Gastroesophageal sphincter (tissue), 4 donors: ENCODE measurements at places on chromosomes 4 and X. TPM values are rescaled to one million over a fixed set of nuclear protein-coding genes. Genes with fewer than 3 reads are reported as not detected.

GRCh38 chr4:3802571-3803474 lies 36.6 kb downstream of the ADRA2C start:
- ATAC-seq, result no peak

- ATAC-seq, result no peak
Observed at GRCh38 chr4:119615068-119615719, 13.4 kb downstream of the PDE5A start.

- ATAC-seq, result no peak
Observed at GRCh38 chr4:47213971-47214370, 182.6 kb downstream of the GABRB1 start.

DNA sequence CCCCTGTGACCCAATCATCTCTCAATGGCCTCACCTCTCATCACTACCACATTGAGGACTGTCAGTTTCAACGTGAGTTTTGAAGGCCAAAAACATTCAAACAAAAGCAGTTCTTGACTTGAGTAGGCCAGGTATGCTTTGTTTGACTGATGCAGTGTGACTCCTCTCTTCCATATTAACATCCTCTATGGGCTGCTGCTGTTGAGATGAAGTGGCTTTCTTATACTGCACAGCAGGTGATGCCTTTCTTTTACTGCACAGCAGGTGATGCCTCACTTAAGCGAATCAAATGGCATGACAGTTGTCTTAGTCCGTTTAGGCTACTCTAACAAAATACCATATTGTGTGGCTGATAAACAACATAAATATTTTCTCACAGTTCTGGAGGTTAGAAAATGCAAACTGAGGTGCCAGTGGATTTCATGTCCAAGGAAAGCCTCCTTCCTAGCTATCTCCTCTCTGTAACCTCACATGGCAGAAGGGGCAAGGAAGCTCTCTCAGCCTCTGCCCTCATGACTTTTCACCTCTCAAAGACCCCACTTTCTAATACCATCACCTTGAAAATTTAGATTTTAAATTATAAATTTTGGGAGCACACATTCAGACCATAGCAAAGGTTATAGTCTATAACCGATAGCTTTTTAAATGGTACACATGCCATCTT lies 2267.9 kb upstream of the AGA start:
- ATAC-seq, result no peak

- no peak for ATAC-seq
Observed at GRCh38 chrX:94831364-94831763, 1157.4 kb downstream of the FAM133A start.

GRCh38 chrX:154531626-154532025 lies 15.0 kb downstream of the G6PD start:
- ATAC-seq, result no peak

- no peak for ATAC-seq
Observed at GRCh38 chr4:39025552-39026085, 6.6 kb downstream of the TMEM156 start.

- no peak for ATAC-seq
Observed at GRCh38 chrX:87736576-87736975, 219.0 kb downstream of the KLHL4 start.

DNA sequence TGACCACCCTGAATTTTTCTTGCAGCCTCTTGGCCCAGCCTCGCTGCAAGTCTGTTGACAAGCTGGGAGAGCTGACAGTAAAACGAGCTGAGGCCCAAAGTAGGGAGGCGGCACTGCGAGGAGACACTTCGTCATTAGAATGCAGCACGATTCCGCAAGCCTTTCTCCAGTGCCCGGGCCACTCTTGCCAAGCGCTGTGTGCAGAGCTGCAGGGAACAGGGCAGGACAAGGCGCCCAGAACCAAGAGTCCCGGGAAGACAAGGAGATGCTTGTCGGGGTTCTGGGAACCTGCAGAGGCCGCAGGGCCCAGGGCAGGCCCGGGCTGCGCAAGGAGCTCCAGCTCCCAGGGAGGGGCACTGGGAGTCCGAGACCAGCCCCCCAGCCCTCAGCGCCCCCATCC lies 187.1 kb downstream of the BCOR start:
- ATAC-seq, result no peak

DNA sequence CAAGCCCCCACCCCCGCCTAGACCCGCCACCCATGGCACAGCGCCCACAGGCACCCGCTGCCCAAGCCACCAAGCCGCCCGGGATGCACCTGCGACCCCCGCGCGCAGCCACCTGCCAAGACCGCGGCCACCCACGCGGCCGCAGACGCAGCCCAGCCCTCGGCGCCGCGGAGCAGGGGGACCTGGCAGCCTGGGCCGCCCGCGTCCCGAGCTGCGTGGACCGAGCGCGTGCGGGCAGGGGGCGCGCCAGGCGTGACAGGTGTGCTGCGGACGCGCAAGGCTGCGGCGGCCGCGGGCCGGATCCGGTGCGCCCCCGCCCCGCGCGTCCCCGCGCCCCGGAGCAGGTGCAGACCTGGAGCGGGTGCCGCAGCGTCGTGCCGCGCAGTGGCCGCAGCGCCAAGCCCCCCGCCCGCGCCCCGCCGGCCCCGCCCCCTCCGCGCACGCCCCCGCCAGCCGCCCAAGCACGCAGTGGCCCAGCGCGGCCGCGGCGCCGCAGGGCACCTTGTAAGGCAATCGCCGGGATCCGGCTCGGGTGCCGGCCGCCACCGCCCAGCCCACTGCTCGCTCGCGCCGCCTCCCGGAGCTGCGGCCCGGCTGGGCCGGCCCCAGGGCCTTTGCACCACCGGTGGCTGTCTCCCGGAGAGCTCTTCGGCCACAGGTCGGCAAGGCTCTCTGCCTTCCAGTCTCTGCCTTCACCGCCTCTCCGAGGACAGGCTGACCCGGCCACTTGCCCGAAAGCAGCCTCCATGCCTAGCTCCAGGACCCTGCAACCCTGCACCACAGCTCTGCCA lies at the start of gene PNCK:
PNCK (minus strand) TSS at position 386 of the 791 bp plus-strand sequence. CDS start 737 bp downstream, outside the sequence.
- peak; percentile 49 for ATAC-seq

DNA sequence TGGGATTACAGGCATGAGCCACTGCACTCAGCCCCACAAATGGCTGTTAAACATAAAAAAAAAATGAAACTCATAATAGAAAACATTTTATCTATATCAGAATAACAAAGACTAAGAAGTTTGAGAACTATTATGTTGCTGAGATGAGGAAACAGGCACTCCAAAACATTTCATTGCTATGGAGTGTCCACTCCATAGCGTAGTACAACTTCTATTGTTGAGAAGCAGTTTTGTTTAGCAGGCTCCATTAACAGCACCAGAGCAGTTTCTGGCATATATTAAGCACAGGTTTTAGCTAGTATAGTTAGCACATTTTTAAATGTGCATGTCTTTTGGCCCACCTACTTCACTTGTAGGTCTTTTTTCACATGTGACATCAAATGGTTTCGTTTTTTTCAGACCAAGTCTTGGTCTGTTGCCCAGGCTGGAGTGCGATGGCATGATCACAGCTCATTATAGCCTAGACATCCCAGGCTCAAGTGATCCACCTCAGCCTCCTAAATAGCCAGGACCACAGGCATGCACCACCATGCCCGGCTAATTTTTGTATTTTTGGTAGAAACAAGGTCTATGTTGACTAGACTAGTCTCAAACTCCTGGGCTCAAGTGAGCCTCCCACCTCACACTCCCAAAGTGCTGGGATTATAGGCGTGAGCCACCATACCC lies 5.8 kb downstream of the HMGB2 start:
- no peak for ATAC-seq

GRCh38 chr4:120777459-120777858 lies 145.1 kb downstream of the PRDM5 start:
- no peak for ATAC-seq

- no peak for ATAC-seq
Observed at GRCh38 chr4:124372916-124373315, 339.6 kb downstream of the ANKRD50 start.

GRCh38 chr4:38131371-38132091 lies 171.3 kb downstream of the PTTG2 start:
- no peak for ATAC-seq

GRCh38 chr4:48681856-48682255 lies 98.2 kb downstream of the FRYL start:
- ATAC-seq, result no peak

DNA sequence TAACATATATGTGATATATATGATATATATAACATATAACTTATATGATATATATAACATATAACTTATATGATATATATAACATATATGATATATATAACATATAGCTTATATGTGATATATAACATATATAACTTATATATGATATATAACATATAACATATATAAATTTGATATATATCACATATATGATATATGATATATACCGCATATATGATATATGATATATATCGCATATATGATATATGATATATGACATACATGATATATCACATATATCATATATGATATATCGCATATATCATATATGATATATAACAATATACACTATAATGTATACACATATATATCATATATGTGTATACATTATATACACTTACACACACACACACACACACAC lies 114.3 kb downstream of the ELOVL6 start:
- ATAC-seq, result no peak

DNA sequence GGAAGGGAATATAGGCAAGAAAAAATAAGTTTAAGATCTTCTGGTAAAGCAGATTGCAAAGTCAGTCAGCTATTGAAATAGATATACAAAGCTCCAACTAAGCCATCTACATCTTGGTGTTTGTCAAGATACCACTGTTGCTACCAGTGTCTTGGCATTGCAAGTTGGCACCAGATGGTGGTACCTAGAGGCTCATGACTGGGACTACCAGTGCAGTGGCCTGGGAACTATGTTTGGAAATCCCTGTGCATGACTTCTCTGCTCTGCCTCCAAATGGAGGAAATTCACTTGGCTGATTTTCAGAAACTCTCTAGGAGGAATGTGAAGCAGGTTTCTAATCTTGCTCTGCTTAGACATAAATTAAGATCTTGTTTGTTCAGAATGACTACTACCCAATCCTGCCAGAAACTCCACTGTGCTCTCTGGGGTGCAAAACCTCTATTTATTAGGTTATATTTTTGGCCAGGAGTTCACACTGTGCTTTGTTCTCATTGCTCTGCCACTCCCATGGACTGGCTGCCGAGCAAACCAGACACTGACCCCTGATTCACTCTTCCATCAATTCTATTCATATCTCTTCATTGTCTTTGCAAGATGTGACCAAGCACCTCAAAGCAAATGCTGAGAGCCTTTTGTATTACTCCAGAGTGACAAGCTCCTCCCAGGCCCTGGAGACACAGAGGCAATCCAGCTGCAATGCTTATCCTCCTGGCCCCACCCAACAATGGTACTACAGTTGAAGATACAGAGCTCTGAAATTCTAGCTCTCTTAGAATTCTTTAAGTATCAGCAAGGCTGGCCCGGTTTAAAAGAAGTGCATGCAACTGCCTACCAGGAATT lies 272.3 kb upstream of the FGF16 start:
- ATAC-seq, result no peak

- ATAC-seq, result no peak
Observed at GRCh38 chr4:23890369-23891063, 669 bp upstream of the PPARGC1A start.

DNA sequence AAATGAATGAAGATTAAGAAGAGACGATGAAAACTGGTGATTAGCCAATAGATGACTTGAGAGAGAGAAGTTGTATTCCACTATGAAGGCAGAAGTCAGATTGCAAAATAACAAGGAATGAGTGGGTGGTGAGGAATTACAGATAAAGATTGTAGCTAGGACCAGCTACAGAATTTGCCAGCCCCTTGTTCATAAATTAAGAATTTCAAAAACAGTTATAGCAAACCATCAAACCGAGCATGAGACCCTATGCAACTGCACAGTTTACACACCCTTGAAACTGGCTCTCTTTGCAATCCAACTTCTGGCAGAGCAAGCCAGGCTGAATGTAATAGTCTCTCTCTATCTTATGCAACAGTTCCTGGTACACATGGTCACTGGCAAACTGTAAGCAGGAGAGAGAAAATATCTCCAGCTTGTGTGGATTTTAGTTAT lies 35.2 kb downstream of the STAP1 start:
- ATAC-seq, result peak; percentile 74

DNA sequence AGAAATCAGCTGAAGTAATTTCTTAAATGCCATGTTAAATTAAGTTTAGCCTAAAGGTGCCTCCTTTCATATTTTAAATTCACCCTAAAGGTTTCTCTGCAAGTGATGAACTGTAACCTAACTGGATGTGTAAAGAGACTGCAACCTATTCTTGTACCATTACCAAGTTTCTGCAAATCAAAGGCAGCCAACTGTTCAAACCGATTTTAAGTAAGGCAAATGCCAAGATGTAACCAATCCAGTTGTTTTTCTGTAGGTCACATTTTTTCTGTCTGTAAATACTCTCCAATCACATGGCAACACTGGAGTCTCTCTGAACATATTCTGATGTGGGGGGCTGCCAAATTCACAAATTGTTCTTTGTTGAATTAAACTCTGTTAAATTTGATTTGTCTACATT lies 42.4 kb upstream of the FGF2 start:
- ATAC-seq, result no peak

GRCh38 chrX:31294475-31294874 lies 222.6 kb upstream of the FTHL17 start:
- ATAC-seq, result no peak

DNA sequence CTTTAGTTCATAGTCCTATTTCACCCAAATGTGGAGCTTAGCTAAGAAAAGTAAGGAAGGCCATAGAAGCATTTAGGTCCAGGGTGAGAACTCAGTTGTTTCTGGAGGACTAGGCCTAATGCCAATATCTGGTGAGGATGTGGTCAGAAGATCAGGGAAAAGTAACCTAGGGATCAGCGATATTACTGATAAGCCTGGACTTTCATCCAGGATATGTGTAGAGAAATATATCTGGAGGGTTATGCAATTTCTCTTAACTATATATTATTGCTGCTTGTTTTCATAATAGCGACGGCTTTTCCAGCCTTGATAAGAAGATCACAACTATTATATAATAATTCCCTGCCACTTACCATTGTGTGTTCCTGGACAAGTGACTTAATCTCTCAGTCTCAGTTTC lies 81.1 kb downstream of the FRAS1 start:
- ATAC-seq, result no peak

The MUC7 gene
- total RNA-seq, result not detected

The HPGD gene
- total RNA-seq, result 29.5 TPM

The ZFYVE28 gene
- total RNA-seq, result 12.0 TPM

The CT55 gene
- not detected for total RNA-seq

The TRIML2 gene
- 0.40 TPM for total RNA-seq

The PPP1R2C gene
- not detected for total RNA-seq

The SMIM31 gene
- 0.17 TPM for total RNA-seq

The PRKG2 gene
- total RNA-seq, result 11.5 TPM
